Activated naive CD4-positive, alpha-beta T cell treated with anti-CD3 and anti-CD28 coated beads, Interleukin-2, amount 50 U/mL, for 72 hours (primary cell): ENCODE measurements at places on chromosomes 13 and 19.

GRCh38 chr19:5132206-5132560 lies 163.3 kb downstream of the KDM4B start:
- no peak for DNase-seq

GRCh38 chr13:66665991-66666390 lies 564.1 kb downstream of the PCDH9 start:
- no peak for DNase-seq

DNA sequence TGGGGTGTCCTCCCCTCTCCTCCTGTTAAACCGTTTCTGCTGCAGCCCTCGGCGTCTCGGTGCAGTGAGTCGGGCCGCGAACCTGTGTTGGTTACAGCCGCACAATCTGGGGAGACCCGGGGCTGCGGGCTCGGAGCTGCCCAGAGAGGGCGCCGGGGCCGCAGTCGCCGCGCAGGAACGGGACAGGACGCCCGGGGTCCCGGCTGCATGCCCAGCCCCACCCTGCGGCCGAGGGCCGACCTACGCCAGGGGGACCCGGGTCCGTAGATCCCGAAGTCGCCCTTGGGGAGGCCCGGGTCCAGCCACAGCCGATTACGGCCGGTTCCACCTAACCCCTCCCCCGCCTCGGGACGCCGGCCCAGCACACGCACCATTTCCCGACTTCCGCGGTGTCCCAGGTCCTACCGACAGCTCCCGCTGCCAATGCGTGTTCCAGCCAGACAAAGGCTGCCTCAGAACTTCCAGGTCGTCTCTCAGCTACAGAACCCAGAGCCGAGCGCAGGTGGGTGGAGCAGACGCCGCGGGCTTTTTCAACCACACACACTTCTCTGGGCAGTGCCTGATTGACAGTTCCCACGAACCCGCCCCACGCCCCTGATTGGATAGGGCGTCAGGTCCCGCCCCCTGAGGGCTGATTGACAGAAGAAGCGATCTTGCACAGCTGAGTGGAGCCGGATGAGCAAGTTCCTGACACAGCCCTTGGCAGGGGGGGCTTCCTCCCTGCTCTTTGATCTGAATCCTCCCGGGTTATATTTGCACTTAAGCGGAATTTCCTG lies at the start of gene ZNF443:
TSS of gene ZNF443 (minus strand) at position 481 of the 776 bp plus-strand sequence. CDS start at position 374, 107 bp downstream.
- peak; percentile 99 for DNase-seq

GRCh38 chr13:93698016-93698613 lies 471.5 kb downstream of the GPC6 start:
- DNase-seq = no peak

- no peak for DNase-seq
Measured at GRCh38 chr13:40211586-40211968, 454.9 kb downstream of the FOXO1 start.

- peak; percentile 88 for DNase-seq
Measured at GRCh38 chr19:41934849-41935374, 6.7 kb upstream of the ERFL start.

DNA sequence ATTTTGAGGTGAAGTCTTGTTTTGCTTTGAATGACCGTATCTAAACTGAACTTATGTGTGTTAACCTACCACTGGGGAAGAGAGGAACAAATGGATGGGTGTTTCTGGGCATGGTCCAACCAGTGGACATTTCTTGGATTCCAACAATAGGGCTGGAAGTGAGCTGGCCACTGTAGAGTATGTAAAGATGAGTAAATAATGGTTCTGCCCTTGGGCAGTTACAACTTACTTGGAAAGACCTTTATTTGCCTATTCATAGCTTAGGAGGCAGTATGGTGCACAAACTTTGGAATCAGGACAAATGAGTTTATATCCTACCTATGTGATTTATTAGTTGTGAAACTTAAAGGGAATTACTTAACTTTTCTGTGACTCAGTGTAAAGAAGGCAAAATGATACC lies 429.5 kb downstream of the HS6ST3 start:
- DNase-seq = no peak
